Osteoblast (primary cell): ENCODE measurements at places on chromosomes 12 and 14. TPM values are rescaled to one million over a fixed set of nuclear protein-coding genes. Genes with fewer than 3 reads are reported as not detected.

Gene PIANP
- not detected in 2 replicates for total RNA-seq

Gene HELB
- total RNA-seq = 2.2 and 3.2 TPM in 2 replicates

Gene KRT83
- total RNA-seq = not detected in 2 replicates

Gene TTC7B
- 14.5 and 24.2 TPM in 2 replicates for total RNA-seq

Gene RNASE7
- not detected in 2 replicates for total RNA-seq

Gene RALGAPA1
- total RNA-seq = 39.1 and 45.7 TPM in 2 replicates

Gene TEX22
- total RNA-seq = under 0.01 and 0.29 TPM in 2 replicates

Gene CIDEB
- 0.36 and 0.59 TPM in 2 replicates for total RNA-seq

Gene CLEC7A
- under 0.01 and 0.36 TPM in 2 replicates for total RNA-seq

Gene SPX
- 1.2 and 2.9 TPM in 2 replicates for total RNA-seq

Gene TC2N
- total RNA-seq = under 0.01 and 0.29 TPM in 2 replicates

Gene LRRK2
- total RNA-seq = 5.0 and 5.1 TPM in 2 replicates

Gene COL2A1
- total RNA-seq = under 0.01 TPM in 2 replicates

Gene GPATCH2L
- total RNA-seq = 43.8 and 48.3 TPM in 2 replicates

Gene TAS2R14
- 5.9 and 7.2 TPM in 2 replicates for total RNA-seq

Gene MAP1LC3B2
- 0.29 and 1.1 TPM in 2 replicates for total RNA-seq

Gene NID2
- total RNA-seq = 138 and 141 TPM in 2 replicates

Gene AMN
- total RNA-seq = under 0.01 and 0.29 TPM in 2 replicates

Gene NTN4
- 45.1 and 47.8 TPM in 2 replicates for total RNA-seq

Gene SIRT4
- total RNA-seq = 1.1 and 1.2 TPM in 2 replicates

Gene MYF6
- not detected in 2 replicates for total RNA-seq

Gene MDGA2
- not detected in 2 replicates for total RNA-seq

Gene GUCY2C
- not detected in 2 replicates for total RNA-seq

Gene ARHGEF40
- total RNA-seq = 33.3 and 35.4 TPM in 2 replicates

Gene LETMD1
- total RNA-seq = 54.8 and 56.1 TPM in 2 replicates

Gene FSCB
- total RNA-seq = not detected in 2 replicates

Gene APOLD1
- 3.2 and 3.3 TPM in 2 replicates for total RNA-seq

Gene ENDOU
- not detected in 2 replicates for total RNA-seq

Gene ISM2
- not detected in 2 replicates for total RNA-seq

Gene CD163L1
- total RNA-seq = under 0.01 and 0.88 TPM in 2 replicates

Gene MYF5
- not detected in 2 replicates for total RNA-seq

Gene KRT3
- total RNA-seq = not detected in 2 replicates

Gene CNPY2
- 82.5 and 83.7 TPM in 2 replicates for total RNA-seq

Gene BBOF1
- total RNA-seq = 14.1 and 15.9 TPM in 2 replicates

Gene NAB2
- total RNA-seq = 53.6 and 70.9 TPM in 2 replicates

Gene SLC25A47
- not detected in 2 replicates for total RNA-seq

Gene VWF
- total RNA-seq = 0.29 and 0.72 TPM in 2 replicates

Gene CLECL1
- total RNA-seq = not detected in 2 replicates

Gene RIPK3
- 9.1 and 11.9 TPM in 2 replicates for total RNA-seq

Gene IL23A
- total RNA-seq = not detected in 2 replicates

Gene GARIN6
- not detected in 2 replicates for total RNA-seq

Gene CLEC6A
- total RNA-seq = not detected in 2 replicates

Gene AREL1
- total RNA-seq = 27.9 and 29.2 TPM in 2 replicates

Gene CCDC198
- not detected in 2 replicates for total RNA-seq

Gene LHX5
- total RNA-seq = not detected in 2 replicates

Gene NOVA1
- 0.36 TPM in 1 of 2 replicates, not detected in the other for total RNA-seq
